ENCODE measurements at places on chromosomes 4 and X.
A peak's percentile ranks its signal among the peaks of the same experiment; 100 is the strongest.

DNA sequence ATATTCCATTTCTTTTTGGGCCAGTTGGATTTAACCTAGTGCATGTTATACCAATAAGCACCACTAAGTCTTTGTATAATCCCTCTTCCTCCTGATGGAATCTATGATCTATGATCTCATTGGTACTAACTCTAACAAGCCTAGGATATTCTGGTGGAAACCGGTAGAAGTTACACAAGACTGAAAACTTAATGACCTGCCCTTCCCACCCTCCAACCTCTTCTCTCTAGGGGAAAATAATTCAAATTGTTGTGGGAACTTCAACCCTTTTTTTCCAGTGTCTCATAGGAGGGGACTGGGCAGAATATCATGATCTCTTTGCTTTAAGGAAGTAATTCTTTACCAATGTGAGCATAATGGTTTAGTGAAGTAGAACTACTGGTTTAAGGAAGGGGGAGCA is 289.5 kb upstream of the BOD1L1 start:
- no peak for DNase-seq

DNA sequence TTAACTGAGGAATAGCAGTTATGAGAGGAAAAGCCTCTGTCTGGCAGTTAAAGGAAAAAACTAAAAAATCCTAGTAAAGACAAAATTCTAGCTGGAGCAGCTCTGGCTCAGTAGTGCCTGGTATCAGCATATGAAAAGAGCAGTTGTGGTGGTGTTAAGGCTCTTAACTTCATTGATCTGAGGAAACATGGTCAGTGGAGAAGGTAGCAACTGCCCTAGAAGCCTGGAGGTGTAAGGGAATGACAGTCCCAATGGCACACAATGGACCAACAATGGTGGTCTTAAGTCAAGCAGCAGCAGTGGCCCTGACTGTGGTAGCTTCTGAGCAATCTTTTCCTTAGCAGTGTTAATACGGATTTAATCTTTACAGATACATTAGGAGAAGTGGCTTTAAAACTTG is 189.6 kb upstream of the POF1B start:
- no peak for DNase-seq

- no peak for DNase-seq
Observed at GRCh38 chr4:119626943-119627266, 1.7 kb downstream of the PDE5A start.

DNA sequence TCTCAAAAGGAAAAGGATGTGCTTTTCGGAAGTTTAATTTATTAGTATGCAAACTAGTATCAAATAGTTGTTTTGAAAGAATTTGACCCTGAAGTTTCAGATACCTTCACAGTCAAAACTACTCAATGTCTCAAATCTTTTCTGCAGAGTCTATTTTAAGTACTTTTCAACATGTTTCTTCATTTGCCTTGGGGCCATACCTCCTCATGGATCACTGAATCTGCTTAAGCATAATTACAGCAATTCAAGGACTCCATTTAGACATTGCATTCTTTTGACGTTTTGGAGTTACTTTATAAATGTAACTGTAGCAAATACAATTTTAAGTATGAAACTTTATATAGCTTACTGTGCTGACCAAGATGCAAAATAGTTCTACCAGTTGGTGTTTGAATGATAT is 25.5 kb downstream of the PALLD start:
- no peak for DNase-seq

GRCh38 chr4:44256414-44256813 is 192.2 kb downstream of the KCTD8 start:
- peak; percentile 76 for DNase-seq

DNA sequence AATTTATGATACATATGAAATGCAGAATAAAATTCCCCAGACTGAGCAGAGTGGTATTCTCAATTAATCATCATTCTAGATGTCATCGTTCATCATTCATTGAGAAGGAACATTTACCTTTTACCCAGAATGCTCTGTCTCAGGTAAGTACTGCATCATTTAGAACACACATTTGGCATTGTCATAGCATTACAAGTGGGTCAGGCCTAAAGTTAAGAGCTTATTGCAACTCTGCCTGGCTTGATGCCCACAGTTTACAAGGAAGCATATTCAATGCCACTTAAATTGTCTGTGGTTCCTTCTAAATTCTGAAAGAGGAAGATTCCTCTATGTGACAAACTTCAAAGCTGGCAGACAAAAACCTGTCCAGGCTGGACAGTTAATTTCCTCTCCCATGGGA is 87.3 kb downstream of the CAMK2D start:
- DNase-seq: no peak

GRCh38 chr4:158766434-158767044 is 2.3 kb upstream of the FNIP2 start:
- DNase-seq: no peak

- no peak for DNase-seq
Observed at GRCh38 chr4:97984545-97985131, 158.6 kb downstream of the STPG2 start.

DNA sequence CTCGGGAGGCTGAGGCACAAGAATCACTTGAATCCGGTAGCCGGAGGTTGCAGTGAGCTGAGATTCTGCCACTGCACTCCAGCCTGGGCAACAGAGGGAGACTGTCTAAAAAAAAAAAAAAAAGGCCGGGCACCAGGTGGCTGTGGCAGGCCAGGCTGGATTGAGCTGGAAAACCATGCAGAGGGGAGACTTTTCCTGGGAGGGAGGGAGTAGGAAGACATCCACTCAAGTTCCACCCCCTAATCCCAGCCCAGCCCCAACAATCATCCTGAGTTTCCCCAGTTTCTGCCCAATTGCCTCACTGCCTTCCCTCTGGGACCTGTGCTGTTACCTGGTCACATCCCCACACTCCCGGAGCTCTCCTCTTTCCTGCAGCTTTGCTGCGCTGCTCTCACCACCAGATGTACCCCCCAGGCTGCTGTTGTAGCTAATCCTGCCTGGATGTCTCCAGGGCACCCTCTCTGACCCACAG is 9.0 kb upstream of the TSPYL2 start:
- DNase-seq: peak; percentile 92

GRCh38 chr4:151955721-151956380 is 195.0 kb upstream of the GATB start:
- no peak for DNase-seq

DNA sequence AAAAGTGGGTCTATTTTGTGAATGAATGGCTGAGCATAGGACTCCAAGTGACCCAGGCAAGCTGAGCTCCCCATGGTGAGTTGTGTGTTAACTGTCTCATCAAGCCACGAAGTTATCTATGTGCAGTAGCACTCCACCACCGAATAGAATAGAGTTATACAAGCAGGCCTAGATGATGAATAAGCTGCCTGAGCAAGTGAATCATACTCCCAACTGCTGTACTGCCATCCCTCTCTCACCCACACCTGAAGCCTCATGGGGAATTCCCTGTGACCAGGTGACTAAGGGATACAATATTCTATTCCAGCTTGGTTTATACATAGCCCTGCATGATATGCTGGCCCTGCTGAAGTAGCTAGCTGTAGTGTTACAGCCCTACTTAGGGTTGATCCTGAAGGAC is 38.7 kb downstream of the KDM5C start:
- no peak for DNase-seq

- DNase-seq: peak; percentile 7
Observed at GRCh38 chr4:169348541-169348940, 77.8 kb upstream of the SH3RF1 start.

GRCh38 chrX:10111364-10112148 is 45.2 kb upstream of the CLCN4 start:
- DNase-seq: peak; percentile 20

DNA sequence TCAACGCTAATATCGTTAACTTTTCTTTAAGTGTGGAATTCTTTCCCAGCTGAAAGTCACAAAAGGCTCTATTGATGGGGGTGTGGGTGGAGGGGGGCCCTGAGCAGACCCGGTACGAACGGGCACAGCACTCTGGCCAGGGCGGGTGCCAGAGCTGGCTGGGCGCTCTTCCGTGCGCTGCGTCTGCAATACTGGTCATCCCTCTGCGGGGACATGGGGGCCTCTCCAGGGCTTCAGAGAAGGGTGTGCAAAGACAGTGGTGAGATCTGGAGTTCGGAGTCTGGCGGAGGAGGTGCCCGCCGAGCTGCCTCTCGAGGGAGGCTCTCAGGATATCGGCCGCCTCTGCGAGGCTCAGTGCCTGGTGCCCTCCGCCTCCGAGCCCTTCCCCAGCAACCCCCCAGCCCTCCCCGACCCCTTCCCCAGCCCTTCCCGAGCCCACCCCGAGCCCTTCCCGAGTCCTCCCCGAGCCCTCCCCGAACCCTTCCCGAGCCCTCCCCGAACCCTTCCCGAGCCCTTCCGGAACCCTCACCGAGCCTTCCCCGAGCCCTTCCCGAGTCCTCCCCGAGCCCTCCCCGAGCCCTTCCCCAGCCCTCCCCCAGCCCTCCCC is 34.3 kb downstream of the FGFRL1 start:
- no peak for DNase-seq

DNA sequence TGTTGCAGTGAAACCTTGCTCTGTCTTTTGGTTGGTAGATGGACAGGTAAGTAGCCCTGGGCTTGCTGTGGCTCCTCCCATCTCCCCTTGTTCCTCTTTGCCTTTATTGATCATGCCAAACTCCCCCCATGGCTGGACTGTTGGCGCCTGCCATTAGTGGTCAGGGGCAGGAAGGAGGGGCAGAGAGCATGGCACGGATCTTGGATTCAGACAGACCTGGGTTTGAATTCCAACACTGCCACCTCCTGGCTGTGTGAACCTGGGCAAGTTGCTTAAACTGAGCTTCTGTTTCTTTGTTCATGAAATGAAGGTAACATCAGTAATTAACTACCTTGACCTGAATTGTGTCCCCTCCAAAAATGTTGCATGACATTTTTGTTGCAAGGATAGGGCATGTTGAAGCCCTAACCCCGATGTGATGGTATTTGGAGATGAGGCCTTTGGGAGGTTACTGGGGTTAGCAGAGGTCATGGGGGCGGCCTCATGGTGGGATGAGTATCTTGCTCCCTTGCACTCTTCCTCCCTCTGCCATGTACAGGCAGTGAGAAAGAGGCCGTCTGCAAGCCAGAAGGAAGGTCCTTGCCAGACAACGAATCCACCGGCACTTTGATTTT is 6.0 kb downstream of the SLC2A9 start:
- peak; percentile 68 for DNase-seq

DNA sequence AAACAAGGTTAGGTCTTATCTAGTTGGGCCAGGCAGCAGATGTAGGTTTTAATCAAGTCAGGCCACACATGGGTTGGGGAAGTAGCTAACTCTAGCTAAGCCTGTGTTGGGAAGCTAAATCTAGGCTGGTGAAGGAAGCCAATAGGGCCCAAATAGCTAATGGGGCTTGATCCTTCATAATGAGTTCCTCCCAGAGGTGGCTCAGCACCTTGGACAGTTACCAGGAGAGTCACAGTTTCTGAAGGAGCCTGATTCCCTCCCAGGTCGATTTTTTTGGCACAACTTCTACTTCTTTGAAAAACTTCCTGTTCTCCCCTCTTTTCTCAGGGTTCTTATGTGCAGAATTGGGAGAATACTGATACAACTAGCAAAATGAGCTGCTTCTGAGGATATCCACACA is 242.5 kb upstream of the PRPS2 start:
- no peak for DNase-seq

GRCh38 chrX:136030303-136031191 is 45.3 kb downstream of the SLC9A6 start:
- DNase-seq: no peak

GRCh38 chr4:17636341-17636695 is 21.9 kb downstream of the MED28 start:
- no peak for DNase-seq

DNA sequence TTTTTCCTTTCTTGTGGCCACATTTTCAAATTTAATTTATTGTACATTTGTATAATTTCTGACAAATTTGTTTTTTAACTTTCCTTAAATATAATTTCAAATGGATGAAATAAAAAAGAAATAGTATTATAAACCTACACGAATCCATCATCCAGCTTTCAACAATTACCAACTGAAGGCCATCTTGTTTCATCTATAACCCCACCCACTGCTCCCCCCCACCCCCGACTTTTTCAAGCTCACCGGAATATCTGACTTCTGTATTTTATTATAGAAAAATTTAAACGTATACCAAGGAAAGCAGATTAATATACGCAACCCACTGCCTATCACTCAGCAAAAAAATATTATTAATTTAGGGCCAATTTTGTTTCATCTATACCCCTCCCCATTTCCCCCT is 1.1 kb downstream of the MORF4L2 start:
- DNase-seq: no peak

DNA sequence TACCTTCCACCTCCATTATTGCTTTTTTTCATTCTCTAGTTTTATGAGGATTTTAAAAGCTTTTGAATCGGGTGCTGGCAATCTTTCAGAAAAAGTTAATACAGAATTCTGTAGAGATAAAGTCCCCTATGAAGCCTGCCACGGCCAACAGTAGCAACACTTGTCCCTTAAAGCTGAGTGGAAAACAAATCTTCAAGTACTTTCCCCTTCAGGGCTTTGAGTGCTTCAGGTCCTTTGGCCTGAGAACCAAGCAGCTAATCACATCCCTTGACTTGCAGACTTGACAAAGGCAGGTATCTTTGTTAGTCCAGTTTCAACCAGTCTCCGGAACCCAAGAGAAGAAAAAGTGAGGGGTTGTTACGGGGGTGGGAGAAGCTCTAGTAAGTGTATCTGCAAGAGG is 144.4 kb downstream of the ATG4A start:
- no peak for DNase-seq

DNA sequence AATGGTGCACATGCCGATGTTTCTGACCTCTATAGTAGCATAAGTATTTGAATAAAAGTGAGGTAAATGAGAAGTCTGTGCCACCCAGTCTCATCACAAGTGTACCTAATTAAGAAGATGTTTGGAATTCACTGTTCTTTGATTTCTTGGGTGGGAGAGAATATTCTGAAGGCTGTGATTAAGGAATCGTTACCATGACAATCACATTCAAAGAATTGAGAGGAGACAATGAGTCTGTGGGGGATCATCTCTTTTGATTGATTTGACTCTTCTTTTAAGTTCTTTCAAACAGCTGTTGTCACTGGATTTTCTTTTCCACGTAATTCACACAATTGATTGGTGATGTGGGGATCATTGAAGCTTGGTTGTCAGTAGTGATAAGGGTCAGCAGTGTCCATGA is 18.1 kb downstream of the FHL1 start:
- no peak for DNase-seq

DNA sequence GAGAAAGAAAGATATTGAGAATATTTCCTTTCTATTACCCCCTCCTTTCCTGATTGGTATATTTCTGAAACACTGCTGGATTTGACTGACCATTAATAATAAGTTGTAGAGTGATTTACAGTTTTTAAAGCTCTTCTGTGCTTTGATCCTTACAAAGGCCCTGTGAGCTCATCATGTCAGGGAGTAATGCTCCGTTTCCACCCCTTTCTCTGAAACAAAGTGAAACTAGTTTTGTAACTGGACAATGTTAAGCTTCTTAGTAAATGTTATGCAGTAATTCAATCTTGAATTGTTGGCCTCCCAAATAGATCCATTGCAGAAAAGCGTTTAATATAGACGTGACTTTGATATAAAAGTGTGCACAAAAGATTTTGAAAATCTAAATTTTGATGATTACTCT is 190.1 kb upstream of the GNPDA2 start:
- no peak for DNase-seq

Measured in NCI-H524 (cell line).